T-helper 9 cell (primary cell): ENCODE measurements at places on chromosomes 1 and 21.

- no peak for DNase-seq
Measured at GRCh38 chr21:19123525-19123924, 719.9 kb upstream of the TMPRSS15 start.

- no peak for DNase-seq
Measured at GRCh38 chr21:34927992-34928391, 121.1 kb downstream of the RUNX1 start.

DNA sequence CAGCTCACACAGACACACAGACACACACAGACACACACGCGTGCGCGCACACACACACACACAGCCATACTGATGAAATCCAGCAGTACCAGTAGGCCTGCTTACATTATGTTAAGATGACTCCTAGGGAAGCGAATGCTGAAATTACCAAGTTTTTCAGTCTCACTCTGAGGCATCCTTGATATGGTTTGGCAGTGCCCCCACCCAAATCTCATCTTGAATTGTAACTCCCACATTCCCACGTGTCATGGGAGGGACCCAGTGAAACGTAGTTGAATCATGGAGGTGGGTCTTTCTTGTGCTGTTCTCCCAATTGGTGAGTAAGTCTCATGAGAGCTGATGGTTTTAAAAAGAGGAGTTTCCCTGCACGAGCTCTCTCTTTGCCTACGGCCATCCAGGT lies 64.1 kb downstream of the TIAM1 start:
- DNase-seq: no peak

GRCh38 chr1:55213151-55213884 lies 1.8 kb downstream of the USP24 start:
- DNase-seq: no peak

- DNase-seq: no peak
Measured at GRCh38 chr1:202081992-202082391, 40.7 kb upstream of the GPR37L1 start.
